M059J (cell line): ENCODE measurements at places on chromosomes 7 and 10. TPM values are rescaled to one million over a fixed set of nuclear protein-coding genes. Genes with fewer than 3 reads are reported as not detected.

Gene TBC1D12
- 2.3 and 10.7 TPM in 2 replicates for total RNA-seq

GRCh38 chr7:30323006-30323355 lies 38.6 kb downstream of the ZNRF2 start:
- peak; percentile 12 for DNase-seq

GRCh38 chr7:111006691-111007090 lies 84.2 kb upstream of the LRRN3 start:
- no peak for DNase-seq

DNA sequence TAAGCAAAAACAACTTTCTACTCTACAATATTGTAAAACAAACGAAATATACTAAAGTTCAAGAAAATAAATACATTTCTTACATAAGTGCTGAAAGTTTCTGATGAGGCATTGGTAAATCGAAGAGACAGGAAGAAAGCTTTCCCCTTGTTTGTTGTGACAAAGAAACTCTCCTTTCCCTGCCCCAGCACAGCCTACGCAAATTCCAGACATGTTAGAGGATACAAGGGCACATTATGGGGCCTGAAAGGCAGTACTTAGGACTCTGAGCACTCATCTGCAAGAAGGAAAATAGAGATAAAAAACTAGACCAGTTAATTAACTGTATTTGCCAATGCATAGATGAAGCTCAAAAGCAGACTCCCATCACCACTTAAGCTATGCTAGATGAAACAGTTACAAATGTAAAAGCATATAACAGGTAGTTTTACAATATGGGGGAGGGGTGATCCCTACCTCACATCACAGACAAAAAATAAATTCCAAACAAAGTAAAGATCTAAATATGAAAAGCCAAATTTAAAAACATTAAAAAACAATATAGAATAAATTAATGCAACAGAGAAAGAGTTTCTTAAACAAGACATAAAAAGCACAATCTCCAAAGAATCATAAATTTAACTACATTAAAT lies 21.8 kb downstream of the ARHGAP19 start:
- DNase-seq = no peak

DNA sequence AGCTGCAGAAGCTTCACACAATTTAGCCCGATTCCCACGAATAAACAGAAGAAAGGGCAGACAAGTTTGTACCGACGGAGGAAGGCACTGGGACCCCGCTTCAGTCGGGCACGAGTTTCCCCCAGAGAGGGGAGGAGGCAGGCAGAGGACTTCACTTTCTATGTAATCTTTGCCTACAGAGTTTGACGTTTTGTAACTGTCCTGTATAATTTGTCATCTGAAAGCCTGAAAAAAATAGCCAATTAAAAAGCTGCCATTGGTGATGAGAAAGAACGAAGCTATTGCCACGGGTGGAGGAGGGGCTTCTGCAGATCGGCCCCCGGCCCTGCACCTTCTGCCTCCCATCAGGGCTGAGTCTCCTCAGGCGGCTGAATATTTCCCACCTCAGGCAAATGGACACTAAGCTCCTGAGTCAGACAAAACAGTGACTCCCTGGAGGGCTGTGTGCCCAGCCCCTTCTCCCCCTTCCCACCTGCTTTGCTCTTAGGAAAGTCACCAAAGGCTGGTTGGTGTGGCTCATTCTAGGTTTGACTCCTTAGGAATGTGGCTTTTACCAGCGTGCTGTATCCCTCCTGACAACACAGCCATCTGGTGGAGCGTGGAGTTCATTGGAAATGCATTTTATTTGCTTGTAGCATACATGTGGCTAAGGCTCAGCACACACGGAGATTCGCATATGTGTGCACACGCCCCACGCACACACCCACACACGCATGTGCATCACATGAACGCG lies 117.4 kb downstream of the VIPR2 start:
- peak; percentile 25 for DNase-seq

DNA sequence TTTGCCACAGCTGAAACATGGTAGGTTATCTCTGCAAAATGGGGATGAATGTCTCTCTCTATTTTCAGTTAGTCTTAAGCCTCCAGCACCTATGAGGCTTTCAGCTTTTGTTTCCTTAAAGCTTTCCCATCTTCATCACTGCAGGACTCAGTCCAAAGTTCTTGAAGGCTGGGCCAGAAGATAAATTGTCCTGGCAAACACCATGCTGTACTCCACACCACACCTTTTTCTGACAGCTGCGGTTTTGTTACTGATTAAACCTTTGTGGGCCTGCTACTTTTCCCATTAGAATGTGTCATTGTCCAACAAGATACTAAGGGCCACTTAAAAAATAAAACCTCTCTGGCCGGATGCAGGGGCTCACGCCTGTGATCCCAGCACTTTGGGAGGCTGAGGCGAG lies 87.2 kb upstream of the A1CF start:
- DNase-seq = no peak

GRCh38 chr10:128059266-128059981 lies 66.8 kb downstream of the MKI67 start:
- DNase-seq = no peak

- DNase-seq = peak; percentile 15
Observed at GRCh38 chr10:36224431-36224985, 582.4 kb upstream of the FZD8 start.

DNA sequence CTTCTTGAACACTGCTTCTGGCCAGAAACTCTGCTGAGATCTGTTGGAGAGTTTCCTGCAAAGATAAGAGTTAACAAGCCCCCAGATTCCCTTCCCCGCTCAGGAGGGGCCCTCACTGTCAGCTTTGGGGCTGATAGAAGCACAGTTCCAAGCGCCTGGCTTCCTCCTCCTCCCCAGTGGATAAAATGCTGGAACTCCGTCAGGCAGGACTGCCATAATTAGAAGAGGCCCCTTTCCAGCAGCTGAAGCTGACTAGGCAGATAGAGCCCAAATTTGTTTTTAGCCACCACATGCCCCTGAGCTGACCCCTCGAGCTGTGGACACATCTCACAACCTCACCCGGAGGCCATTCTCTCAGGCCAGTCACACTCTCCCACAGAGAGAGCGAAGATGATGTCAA lies 89.4 kb downstream of the TBXAS1 start:
- DNase-seq = no peak

- DNase-seq = peak; percentile 54
Observed at GRCh38 chr7:22791204-22792158, 31.2 kb downstream of the TOMM7 start.

DNA sequence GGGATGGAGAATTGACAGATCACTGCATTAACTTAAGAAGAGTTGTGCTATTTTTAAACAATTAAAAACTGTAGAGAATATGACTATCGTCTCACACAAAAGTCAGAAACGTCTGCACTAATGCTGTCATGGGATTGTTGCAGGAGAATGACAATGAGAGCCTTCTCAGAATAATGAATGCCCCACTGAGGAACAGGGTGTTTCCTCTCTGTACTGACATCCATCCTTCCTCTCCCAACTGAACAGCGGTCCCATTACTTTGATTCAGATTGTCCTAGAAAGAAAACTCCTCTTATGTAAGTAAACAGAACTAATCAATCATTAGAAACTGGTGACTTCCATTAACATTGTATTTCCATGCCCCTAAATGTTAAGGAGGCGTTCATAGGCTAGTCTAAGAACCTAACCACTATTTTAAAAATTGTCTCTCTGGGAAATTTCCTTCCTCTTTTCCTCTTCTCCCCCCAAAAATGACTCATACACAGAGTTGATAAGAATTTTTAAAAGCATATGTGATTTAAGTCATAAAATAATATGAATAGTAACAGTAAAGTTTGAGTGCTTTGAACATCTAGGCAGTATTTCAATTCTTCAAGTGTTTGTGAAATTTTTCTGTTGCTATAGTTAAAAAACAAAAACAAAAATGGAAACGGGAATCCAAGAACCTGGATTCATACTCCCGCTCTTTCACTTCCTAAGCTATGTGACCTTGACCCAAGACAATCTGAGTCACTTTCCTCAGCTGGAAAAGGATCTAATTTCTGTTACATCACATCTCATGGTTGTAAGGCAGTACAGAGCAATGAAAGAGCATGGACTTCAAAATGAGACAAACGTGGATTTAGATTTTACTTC lies 12.7 kb upstream of the MACC1 start:
- peak; percentile 98 for DNase-seq

- no peak for DNase-seq
Observed at GRCh38 chr10:11899067-11899876, 76.1 kb downstream of the PROSER2 start.

DNA sequence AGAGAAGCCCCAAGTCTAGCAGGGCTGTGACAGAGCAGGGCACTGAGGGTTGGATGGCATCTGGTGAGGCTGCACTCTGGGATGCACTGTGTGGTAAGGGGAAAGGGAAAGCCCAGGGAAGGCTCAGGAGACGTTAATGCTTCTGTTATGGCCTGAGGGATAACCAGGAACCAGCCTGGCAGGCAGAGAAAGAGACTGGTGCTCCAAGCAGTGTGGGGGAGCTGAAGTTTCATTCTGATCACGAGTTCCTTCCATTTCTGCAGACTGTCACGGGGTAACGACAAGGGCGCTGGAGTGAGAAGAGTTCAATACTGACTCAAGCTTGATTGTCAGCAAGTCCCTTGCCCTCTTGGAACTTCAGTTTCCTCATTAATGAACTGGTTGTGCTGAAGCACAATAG lies 730.9 kb downstream of the GRID1 start:
- DNase-seq = no peak

GRCh38 chr7:37440738-37441385 lies 7.8 kb downstream of the ELMO1 start:
- DNase-seq = peak; percentile 17

GRCh38 chr10:63976538-63976937 lies 455.3 kb downstream of the REEP3 start:
- peak; percentile 10 for DNase-seq
